ENCODE measurements at places on chromosomes 11 and 22. TPM values are rescaled to one million over a fixed set of nuclear protein-coding genes. Genes with fewer than 3 reads are reported as not detected.
A peak's percentile ranks its signal among the peaks of the same experiment; 100 is the strongest.

The MPPED2 gene
- total RNA-seq: 9.0 TPM

DNA sequence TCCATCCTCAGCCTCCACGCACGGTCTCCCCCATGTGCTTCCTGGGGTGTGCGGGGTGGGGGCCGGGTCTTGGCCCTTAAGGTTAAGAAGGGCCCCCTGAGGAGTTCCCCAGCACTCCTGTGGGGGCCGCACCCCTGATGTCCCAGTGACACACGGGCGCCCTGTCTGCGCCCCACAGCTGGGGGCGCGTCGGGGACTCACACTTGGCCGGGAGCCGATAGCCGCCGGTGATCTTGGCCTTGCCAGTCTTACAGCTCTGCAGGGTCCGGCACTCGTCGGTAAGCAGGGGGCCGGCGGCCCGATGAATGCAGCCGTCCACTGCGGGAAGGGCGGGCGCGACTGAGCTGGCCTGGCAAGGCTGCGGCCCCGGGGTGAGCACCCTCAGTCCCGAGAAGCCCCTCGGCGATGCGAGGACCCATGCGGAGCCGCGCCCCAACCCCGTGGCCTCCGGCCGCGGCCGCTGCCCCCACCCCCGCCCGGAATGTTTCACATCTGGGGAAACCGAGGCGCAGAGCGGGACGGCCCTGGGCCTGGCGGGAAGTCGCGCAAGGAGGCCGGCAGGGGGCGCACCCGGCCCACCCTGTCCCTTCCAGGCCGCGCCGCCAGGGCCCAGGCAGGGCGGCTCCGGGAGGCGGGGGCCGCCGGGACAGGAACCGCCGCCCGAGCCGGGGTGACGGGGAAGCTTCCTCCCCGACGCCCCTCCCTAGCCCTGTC, 13.9 kb downstream of the OTUB1 start:
- DNase-seq: peak; percentile 55

The MGAT3 gene
- 4.2 TPM for total RNA-seq

The KRTAP5-11 gene
- total RNA-seq: 2.2 TPM

DNA sequence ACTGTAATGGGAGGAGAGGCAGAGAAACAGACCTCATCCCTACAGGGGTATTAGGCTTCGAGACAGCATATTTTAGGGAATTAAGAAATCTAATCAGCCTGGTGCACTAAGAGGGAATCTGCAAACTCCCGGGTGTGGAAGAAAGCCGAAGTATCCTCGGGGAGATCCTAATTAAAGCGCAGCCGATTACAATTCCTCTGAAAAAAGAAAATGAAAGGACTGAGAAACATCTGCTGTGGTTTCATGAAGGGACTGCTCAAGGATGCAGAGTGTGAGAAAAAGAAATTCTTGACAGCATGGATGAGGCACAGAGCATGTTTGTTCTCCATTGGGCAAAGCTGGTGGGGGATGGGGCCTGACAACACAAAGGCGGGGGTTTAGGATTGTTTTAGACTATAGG, 290.0 kb upstream of the LARGE1 start:
- DNase-seq: no peak

GRCh38 chr11:124961972-124962609, 8.1 kb downstream of the CCDC15 start:
- DNase-seq: peak; percentile 70

GRCh38 chr11:34827228-34827627, 89.0 kb downstream of the APIP start:
- DNase-seq: no peak
